Amygdala (tissue), 56 donors: ENCODE measurements at places on chromosomes 16 and 17.
A peak's percentile ranks its signal among the peaks of the same experiment; 100 is the strongest.

DNA sequence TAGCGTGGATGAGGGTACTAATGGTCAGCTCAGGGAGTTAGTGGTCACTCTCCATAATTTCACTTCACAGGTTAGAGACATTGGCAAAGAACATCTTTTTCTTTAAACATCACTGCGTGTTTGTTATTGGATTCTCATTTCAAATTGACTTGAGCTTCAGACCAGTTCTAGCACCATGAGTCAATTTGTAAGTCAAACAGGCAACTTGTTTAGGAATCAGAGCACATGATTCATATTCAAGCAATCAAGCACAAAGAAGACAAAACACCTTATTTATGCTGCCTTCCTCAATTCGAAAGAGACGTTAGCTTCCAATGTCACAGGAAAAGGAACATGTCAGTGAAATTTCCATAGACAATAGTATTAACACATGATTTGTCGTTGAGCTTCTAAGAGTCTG, 62.3 kb downstream of the HS3ST3A1 start:
- no peak for DNase-seq

DNA sequence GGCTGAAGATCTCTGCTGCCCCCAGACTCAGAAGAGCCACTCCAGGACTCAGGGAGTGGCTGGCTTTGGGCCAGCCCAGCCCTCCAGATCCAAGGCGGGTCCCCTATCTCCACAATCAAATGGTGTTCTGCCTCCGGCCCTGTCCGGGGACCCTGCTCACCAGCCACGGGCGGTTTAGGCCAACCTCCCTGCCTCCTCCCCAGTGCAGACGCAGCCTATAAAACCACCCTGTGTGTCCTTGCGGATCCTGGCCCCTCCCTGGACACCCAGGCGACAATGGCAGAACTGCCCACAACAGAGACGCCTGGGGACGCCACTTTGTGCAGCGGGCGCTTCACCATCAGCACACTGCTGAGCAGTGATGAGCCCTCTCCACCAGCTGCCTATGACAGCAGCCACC, at the start of gene SLC12A3:
SLC12A3 (plus strand) TSS at position 248 of the 400 bp plus-strand sequence; CDS start at position 277, 29 bp downstream.
- DNase-seq: no peak

DNA sequence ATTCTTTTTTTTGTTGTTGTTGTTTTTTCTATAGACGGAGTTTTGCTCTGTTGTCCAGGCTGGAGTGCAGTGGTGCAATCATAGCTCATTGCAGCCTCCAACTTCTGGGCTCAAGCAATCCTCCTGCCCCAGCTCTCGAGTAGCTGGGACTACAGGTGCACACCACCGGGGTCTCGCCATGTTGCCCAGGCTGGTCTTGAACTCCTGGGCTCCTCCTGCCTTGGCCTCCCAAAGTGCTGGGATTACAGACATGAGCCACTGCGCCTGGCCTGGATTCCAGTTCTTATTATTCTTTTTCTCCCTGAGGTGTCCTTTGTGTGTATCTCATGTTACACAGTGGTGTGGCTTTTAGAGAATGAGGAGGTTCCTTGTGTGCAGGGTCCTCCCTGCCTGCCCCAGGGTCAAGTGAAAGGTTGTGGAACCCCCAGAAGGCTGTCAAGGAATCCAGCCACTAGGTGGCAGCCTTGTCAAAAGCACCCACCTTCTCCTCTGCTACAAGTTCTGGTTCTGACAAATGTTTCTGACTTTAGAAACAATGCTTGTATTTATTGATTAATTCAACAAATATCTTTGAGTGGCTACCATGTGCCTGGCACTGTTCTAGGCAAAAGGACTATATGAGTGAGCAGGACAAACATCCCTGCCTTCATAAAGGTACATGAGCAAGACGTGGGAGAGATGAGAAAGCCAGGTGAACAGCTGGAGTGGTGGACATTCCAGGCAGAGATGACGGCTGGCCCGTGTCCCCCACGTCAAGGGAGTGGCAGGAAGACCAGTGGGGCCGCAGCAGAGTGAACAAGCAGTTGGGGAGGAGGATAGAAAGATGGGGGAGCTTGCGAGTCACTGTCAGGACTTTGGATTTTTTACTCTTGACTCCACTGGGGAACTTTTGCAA, 112.4 kb downstream of the SPECC1 start:
- peak; percentile 68 for DNase-seq

DNA sequence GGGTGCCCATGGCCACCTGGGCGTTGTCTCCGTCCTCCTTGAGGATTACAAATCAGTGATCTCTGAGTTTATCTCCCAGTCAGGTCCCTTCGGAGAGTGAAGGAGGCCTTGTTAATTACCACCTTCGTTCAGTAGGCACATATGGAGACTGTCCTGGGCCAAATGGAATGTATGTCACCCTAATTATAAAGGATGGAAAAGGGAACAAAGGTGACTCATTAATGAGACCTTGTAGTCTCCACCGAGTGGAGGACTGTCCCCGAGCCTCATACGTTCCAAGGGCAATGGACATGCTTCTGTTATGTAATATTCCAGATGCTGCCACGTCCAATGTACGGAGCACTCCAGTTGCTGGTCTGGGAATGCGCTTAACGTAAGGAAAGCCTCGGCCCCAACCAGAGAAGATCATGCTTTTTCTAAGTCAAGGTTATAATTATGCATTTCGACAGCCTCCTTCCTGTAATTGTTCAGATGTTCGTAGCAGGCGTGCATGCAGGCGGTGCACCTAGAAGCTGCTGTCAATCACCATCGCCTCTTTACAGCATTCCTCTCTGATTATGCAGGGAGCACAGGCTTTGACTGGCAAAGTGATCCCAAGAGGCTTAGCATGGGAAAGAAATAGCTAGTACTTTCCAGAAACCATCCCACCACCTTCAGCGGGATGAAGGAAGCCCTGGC, 22.4 kb upstream of the SEC14L1 start:
- no peak for DNase-seq

DNA sequence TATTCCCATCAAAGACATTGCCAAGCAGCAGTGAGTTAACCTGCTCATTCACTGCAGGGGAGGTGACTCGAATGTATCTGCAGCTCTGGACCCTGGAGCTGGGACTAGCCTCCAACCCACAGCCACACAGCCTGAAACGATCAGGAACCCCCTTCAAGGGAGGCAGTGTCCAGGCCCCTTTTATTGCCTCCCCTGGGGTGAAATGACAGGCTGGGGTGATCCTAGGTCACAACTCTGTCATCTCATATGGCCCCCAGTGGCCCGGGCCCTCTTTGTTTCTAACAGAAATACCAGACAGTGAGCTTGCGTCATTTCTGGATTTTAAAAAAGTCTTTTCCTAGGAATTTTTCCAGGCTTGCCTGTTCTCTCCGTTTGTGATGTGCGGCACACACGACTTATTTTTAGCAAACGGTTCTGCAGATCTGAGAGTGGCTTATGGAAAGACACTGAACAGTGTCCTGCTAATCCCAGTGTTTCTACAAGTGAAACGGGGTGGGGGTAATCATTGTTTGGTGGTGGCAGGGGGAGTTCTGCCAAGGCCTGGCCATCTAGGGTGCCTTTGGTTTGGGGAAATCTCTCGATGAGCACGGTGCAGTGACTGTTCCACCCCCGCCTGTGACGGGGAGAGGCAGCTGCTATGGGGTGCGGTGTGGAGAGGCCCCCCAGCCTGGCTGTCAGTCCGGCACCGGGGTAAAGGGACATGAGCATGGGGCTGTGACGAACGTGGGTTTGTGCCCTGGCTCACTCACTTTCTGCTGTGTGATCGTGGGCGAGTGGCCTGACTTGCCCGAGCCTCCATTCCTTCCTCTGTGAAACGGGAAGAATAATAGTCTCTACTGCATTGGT, 27.2 kb downstream of the NAGPA start:
- DNase-seq: no peak

DNA sequence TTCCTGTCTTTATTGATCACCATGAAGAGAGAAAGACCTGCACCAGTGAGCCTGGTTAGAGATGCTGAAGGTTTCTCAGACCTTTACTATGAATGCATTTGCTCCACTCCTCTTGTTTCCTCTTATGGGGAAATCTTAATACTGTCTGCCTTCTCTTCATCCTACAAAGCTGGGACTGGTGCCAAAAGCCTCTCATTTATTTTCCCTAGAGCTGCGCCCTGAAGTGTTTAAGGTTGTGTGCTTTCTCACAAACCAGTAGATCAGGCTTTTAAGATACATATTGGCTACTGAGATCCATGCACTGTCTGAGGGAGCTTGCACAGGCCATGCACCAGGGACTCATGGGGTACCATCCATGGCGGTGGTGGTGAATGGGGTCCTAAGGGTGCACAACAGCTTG, 286.1 kb upstream of the PMFBP1 start:
- no peak for DNase-seq
